ENCODE measurements at places on chromosomes 7 and 10. TPM values are rescaled to one million over a fixed set of nuclear protein-coding genes. Genes with fewer than 3 reads are reported as not detected.

DNA sequence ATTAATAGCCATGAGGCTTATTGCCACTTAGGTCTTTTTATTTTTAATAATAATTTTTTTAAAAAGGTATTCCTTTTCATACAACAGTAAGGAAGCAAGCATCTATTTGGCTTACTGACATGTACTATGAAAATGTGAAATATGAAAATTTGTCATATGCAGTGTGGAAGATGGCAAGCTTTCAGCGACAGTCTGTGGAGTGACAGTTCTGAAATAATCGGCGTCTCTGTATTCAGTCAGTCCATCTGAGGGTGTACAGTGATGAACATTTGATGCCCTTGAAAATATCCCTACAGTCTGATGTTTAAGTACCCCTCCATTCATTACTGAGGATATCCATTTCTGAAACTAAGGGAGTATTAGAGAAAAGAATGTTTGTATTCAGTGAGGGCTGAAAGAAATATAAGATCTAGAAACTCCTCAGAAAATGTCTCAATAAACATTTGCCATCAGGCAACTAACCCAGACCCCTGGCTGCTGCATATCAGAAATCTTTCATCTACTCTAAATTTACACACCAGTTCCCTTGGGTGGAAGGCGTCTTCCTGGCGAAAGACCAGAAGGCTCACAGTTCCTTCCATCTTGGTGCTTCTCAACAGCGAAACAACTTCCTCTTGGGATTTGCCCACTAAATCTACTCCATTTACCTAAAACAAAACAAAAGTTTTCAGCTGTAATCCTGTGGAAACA, 440.6 kb downstream of the PARD3 start:
- no peaks in the 10 kb centered on the region for H3K27me3 ChIP-seq
- no peak for DNase-seq
- peaks cover 2% of the 10 kb centered on the region for H3K36me3 ChIP-seq
- peaks cover 62% of the 10 kb centered on the region for H3K4me1 ChIP-seq
- no peak overlapping the region for H3K4me3 ChIP-seq
- peak overlapping the region; percentile 80 for H3K27ac ChIP-seq

DNA sequence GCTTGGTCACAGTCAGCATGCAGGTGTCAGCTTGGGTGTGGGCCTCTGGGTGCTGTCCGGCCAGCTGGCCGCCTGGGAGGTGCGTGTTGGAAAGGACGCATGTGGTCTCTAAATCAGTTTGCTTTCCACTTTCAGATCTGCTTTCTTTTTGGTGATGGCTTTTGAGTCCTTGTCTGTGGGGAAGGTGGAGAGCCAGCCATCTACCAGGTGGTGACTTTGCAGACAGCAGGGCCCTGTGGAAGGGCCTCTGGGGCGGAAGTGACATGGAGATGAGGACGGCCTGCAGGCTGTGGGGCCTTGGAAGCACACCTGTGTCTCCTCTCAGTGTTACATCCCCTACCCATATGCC, 59.4 kb downstream of the WDR37 start:
- H3K27me3 ChIP-seq = no peaks in the 10 kb centered on the region

DNA sequence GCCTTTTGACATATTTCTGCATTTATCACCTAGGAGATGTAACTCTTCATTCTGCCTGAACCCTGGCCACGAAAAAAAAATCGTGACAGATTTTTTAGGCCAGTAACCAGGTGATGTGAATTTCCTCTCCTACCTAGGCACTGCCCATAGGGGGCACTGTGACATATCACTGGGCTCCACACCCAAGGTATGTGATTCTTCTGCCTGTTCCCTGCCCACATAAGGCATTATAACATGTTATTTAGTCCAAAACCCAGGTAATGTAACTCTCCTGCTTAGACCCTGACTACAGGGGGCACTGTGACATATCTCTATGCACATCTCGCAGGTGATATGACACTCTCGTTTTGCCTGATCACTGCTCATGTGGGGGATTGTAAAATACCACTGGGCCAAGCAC, 29.5 kb upstream of the ZNF107 start:
- H3K4me3 ChIP-seq = no peak overlapping the region
- peaks cover 9% of the 10 kb centered on the region for H3K27me3 ChIP-seq
- H3K4me1 ChIP-seq = no peaks in the 10 kb centered on the region
- no peak for DNase-seq
- peaks cover 50% of the 10 kb centered on the region for H3K36me3 ChIP-seq

Gene IL2RA
- total RNA-seq = 0.31 TPM

DNA sequence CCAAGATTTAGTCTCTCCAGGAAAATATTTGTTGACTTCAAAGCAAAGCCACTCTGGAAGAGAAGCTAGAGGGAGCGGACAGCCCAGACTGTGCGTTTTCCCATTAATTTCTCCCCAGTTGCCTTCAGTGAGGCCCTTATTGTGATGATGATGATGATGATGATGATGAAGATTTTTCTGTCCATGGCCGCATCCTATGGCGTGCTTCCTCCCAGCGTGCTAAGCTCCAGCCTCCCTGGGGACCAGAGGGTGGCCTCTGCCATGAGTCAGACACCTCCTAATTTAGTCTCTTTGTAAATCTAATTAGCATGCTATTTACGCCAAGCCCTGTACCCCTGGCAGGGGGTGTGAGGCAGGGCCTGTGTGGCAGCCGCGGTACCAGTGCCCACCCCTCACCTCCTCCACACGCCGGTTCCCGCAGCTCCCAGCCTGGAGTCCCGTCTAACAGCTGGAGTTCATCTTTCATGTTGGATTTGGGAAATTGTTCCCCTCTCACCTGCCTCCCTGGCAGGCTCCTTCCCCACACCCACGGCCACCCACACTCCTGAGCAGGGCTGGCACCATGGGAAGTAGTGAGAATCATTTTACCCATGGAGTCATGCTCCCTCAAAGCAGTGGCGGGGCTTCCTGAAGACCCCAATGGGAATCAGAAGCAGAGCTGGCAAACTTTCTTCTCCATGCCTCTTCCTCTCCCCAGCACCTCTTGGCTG, 92.2 kb downstream of the C10orf105 start:
- peaks cover 77% of the 10 kb centered on the region for H3K4me1 ChIP-seq
- H3K27ac ChIP-seq = no peak overlapping the region
- no peak overlapping the region for H3K4me3 ChIP-seq
- H3K27me3 ChIP-seq = peaks cover 31% of the 10 kb centered on the region
- DNase-seq = no peak

Data from WTC11 (cell line).